Retina (tissue), 1 donor: ENCODE measurements at places on chromosomes 5 and 9.

DNA sequence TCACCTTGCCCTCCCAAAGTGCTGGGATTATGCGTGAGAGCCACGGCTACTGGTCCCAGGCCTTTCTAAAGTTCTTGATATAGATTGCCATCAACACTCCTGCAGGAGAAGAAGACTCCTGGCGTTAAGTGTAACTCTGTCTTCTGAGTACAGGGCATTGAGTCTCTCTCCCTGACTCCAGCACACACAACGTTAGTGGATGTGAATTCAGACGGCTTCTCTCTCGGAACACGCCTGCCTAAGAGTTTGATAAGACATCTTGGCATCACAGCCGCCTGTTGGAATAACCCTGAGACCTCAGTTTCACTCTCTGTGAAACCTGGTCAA, 27.5 kb upstream of the PPARGC1B start:
- DNase-seq: no peak

DNA sequence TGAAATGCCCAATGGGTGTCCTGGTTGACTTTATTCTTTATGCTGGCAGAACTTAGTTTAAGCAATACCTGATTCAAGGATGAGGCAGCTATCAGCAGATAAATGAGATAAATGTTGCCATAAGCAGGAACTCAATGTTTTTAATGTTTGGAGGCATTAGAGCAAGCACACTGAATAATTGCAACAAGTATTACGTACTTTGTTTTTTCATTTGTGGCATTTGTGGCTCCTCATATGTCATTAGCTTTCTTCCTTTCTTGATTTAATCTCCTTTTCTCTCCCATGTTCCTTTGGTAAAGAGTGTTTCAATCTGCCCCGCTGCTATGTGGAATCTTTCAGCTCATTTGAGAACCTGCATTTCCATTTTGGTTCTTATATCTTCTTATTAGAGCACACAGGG, 6.4 kb upstream of the NR3C1 start:
- no peak for DNase-seq

DNA sequence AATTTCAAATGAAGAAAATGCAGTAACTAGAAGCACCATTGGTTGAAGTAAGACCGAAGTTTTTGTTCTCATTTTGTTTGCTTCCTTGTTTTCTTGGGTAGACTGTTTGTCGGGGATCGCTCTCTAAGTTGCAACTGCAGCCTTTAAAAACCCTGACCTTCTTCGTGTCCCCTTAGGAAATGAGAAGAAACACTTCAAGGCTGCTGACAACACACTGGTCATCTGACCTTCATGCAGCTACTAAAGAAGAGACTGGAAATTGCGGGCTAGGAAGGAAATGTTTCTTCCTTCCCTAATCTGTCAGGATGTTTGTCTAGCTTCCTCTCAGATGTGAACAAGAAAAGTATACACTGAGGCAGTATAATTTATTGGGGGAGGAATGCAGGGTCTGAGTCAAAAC, 50.7 kb upstream of the CHSY3 start:
- DNase-seq: no peak

GRCh38 chr9:129036923-129037766, 719 bp downstream of the MIGA2 start:
- DNase-seq: peak; percentile 14

DNA sequence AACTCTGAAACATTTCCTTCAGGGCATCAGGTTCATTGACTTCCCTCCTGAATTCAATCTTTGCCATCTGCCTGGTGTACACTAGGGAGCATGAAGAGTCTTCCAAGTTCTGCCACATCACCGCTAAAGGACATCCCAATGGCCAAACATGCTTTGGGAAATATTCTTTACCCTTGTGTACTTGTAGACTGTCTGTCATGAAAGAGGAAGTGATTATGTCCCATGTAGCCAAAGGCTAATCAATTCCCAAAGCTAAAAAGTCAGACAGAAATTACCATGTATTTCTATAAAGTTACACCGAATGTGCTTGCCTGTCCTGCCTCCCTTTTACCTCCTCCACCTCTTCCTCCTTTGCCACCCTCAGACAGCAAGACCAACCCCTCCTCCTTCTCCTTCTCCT, 28.9 kb upstream of the RECK start:
- DNase-seq: no peak

DNA sequence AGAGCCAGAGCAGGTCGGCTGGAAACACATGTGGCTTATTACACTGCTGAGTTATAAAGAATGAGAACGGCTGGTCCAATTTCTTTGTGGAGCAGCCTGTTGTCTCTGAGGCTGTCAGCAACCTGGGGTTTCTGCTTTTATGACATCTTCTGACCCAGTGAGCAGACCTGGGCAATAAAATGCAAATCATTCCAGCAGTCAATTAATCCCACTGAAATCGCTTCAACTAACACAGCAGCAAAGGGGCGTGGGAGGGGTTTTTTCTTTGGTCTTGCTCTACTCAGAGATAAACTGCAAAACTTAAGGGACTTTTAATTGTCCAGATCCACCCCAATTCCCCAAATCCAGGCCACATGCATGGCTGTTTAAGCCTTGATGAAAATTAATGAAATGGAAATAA, 215.7 kb downstream of the SLIT3 start:
- no peak for DNase-seq

GRCh38 chr5:95823738-95824609, 1.4 kb upstream of the GLRX start:
- DNase-seq: no peak

GRCh38 chr5:51731421-51732029, 348.3 kb downstream of the ISL1 start:
- no peak for DNase-seq

GRCh38 chr5:38892363-38892762, 46.6 kb downstream of the OSMR start:
- DNase-seq: no peak

GRCh38 chr5:82991678-82992323, 85.4 kb downstream of the TMEM167A start:
- no peak for DNase-seq

GRCh38 chr5:143921525-143922311, 109.8 kb downstream of the HMHB1 start:
- DNase-seq: no peak

- no peak for DNase-seq
Measured at GRCh38 chr9:113712053-113712452, 164.1 kb upstream of the ZNF618 start.

- no peak for DNase-seq
Measured at GRCh38 chr5:164672205-164672604, 1166.8 kb downstream of the MAT2B start.

DNA sequence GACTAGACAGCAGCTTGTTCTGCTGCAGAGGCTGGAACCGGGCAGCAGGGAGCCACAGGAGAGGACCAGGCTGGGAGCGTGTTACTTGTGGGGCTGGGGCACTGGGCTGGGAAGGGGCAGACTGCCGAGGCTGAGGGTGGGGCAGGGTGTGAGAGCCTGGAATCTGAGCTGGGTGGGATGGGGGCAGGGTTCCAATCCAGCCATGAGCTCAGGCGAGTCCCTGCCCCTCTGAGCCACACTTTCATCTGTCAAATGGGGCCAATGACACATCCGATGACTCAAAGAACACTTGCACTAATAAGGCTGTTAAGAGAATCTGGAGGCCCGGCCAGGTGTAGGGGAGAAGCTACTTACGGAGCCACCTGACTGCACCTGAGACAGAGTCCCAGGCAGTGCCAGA, 18.7 kb upstream of the WDR38 start:
- DNase-seq: no peak

- DNase-seq: no peak
Measured at GRCh38 chr5:176780176-176781053, 29.9 kb upstream of the UNC5A start.

DNA sequence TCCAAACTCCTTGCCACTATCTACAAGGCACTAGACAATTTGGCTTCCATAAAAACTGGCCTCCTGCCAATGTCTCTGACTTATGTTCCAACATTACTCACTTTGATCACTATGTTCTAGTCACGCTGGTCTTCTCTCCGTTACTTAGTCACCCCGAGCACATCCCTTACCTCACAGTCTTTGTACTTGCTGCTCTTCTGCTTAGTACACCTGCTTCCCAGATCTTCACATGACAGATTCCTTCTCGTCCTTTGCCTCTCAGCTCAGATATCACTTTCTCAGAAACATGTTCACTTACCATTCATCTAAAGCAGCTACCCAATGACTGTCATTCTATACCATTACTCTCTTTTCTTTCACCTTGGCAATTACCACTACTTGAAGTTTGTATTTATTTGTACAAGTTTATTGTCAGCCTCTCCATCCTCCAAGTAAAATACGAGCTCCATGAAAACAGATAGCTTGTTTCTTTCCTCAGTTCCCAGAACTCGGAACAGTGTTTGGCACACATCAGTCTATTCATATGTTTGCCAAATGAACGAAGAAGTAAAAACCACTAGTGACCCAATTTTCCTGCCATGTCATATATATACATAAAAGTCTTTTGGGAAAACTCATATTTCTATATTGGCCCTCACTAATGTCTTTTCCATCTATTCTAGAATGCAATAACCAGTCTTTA, 5.9 kb upstream of the SLC22A5 start:
- DNase-seq: no peak

GRCh38 chr5:54580997-54581811, 63.6 kb downstream of the SNX18 start:
- no peak for DNase-seq

- DNase-seq: no peak
Measured at GRCh38 chr9:38339496-38339895, 53.0 kb upstream of the ALDH1B1 start.

DNA sequence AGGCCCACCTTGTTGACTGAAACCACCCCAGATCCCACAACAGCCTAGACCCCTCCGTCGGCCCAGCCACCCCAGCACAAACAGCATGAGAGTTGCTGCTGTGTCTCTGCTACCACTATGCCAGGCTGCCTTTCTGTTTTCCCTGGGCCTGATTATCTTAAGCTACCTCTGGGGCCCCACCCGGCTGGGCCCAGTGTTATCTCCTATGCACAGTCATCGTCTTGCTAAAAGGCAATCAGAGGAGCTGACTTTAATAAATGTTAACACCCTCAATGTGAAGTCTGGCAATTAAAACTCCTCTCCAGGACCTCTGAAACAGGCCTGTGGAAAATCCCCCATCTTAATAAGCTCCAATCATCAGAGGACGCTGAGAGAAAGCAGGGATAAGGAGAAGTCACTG, 144.9 kb downstream of the FAM114A2 start:
- no peak for DNase-seq

DNA sequence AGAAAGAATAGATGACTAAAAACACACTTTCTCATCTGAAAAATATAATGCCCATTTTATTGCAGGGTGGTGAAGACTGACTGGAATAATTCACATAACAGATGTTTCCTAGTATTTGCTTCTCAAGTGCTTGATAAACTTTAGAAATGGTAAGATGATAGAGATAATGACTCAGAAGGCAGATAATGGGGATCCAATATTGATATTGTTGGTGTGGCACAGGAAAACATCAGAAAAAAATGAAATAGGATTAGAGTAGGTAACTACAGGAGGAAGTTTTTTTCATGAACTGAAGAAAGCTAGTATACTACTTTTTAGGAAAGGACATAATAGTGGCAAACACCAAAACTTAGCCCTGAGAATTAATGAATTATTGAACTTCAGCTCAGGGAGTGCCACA, 20.2 kb upstream of the F2RL2 start:
- no peak for DNase-seq
